ENCODE measurements at places on chromosomes 4 and X.

DNA sequence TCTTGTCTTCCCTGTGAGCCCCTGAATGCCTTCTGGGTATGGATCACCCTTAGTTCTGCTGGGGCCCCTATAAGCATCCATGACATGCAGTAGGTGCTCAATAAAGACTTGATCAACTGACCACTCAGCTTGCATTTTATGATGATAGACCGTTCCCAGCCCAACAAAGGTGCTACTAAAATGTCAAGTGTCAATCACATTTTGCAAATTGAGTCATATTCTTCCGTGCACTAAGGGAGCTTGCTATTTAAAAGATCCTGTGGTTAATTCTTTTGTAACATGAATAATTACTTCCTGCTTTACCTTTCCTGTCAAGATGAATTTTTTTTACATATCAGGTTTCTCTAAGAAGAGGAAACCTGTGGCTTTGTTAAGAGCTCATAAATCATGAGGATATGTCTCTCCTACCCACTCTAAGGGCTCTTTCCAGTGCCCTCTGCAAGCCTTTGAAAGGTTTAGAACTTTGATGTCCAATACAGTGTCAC lies 47.6 kb downstream of the SH3KBP1 start:
- no peak for DNase-seq

GRCh38 chrX:66504481-66504880 lies 134.4 kb downstream of the EDA2R start:
- DNase-seq: no peak

- DNase-seq: peak; percentile 85
Observed at GRCh38 chr4:23333946-23334878, 555.6 kb downstream of the PPARGC1A start.

- peak; percentile 36 for DNase-seq
Observed at GRCh38 chr4:56739066-56739777, 58.1 kb upstream of the HOPX start.

DNA sequence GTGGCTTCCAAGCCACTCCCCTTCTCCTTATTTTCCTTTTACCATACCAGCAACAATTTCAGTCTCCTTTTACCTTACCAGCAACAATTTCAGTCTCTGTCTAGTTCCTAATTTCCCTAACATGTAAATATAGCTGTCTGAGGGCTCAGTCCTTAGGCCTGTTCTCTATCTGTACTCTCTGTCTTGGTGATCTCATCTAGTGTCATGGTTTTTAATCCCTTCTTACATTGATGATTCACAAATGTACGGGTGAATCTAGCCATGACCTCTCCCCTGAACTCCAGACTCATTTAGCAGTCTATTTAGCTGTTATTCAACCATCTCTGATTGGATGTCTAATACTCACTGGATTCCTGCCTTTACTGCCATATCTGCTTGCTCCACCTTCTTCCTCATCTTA lies 7.2 kb downstream of the IL15 start:
- DNase-seq: peak; percentile 82

DNA sequence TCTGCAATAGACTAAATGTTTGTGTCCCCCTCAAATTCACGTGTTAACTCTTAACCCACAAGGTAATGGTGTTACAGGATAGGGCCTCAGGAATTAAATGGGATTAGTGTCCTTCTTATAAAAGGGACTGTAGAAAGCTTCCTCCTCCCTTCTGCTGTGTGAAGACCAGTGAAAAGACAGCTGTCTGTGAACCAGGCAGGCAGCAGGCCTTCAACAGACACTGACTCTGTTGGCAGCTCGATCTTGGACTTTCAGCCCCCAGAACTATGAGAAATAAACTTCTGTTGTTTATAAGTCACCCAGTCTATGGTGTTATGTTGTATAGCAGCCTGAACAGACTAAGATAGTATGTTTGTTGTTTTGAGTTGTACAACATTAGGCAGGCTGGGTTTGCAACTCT lies 208.1 kb downstream of the GBA3 start:
- no peak for DNase-seq

DNA sequence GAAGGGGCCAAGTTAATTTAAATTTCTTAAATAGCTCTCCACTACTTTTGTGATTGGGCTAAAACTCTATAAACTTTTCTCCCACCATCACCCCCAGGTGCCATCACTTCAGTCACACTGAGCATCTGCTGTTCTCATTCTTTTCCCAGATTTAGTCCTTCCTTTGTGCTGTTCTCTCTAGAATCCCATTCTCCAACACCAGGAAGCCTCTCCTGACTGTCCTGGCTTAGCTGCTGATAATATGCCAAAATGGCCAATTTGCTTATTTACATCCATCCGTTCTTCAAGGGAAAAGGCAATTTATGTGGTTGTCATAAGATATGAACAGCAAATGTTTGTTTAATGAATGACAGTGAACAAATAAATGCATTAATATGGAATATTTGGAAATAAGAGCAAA lies 44.1 kb downstream of the FGFBP1 start:
- no peak for DNase-seq

DNA sequence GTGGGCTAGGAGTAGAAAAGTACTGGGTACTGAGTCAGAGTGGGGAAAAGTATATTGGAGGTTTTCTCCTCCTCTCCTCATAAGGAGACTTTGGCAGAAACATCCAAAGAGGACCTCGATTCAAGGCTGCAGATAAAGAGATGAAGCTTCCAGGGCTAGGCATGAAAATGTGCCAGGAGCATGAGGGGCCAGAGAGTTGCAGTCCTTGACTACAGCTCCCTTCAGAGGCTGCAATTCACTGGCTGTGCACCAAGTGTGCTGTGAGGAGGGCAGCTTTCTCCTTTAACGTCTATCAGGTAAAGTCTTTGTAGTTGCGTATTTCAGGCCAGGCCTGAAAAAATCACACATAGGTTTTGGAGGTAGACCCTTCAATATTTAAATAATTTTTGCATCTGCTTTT lies 174.9 kb upstream of the VEGFC start:
- no peak for DNase-seq

- no peak for DNase-seq
Observed at GRCh38 chr4:6329478-6330383, 60.1 kb downstream of the WFS1 start.

DNA sequence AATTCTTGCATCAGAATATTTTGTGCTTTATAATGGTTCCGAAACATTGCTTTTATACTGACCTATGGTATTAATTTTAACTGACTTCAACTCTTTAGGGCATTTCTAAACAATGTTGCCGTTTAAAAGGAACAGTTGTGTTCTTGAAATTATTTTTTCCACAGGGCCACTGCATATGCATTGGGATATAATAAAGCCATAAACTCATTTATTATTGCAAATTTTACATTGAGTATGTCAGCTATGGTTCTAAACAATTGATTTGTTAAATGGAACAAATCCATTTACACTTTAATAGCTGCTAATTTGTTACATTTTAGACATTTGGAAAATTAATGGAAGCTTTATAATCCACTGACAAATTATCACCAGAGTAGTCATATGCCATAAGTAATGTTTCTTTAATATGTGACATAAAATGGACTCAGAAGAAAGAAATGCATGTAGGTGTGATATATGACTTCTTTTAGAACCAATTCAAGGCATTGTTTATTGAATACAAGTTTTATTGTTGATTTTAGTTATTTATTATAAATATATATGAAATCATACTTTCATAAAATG lies 553.3 kb downstream of the TLL1 start:
- no peak for DNase-seq
